ENCODE measurements at places on chromosomes 7 and 10. TPM values are rescaled to one million over a fixed set of nuclear protein-coding genes. Genes with fewer than 3 reads are reported as not detected.

Gene KCNMA1
- total RNA-seq = 44.8 TPM

Gene C7orf57
- total RNA-seq = not detected

Gene GNB2
- total RNA-seq = 113 TPM

Gene OR2A5
- total RNA-seq = not detected

Gene EMX2
- total RNA-seq = not detected

Gene CRHR2
- not detected for total RNA-seq

Gene GRID1
- not detected for total RNA-seq

Gene LOXL4
- 78.2 TPM for total RNA-seq

Gene AEBP1
- total RNA-seq = 132 TPM

Gene ODAD2
- total RNA-seq = under 0.01 TPM

Gene PIP
- total RNA-seq = not detected

Gene TAS2R41
- total RNA-seq = 0.17 TPM

Gene HTRA1
- 159 TPM for total RNA-seq

Gene DPYSL4
- total RNA-seq = 1.3 TPM

Gene SPDYE3
- total RNA-seq = not detected

Gene SLC26A3
- total RNA-seq = not detected

Gene SPDYE2B
- total RNA-seq = not detected

Gene ACBD7
- 0.99 TPM for total RNA-seq

Gene CELF2
- total RNA-seq = 21.1 TPM

Gene WEE2
- total RNA-seq = 0.33 TPM

Gene C10orf143
- total RNA-seq = 0.87 TPM

Gene LEP
- not detected for total RNA-seq

Gene PDZD7
- 1.6 TPM for total RNA-seq

Gene HECW1
- 4.9 TPM for total RNA-seq

Gene EBLN1
- total RNA-seq = not detected

Gene PLA2G12B
- total RNA-seq = not detected

Gene ARID5B
- 105 TPM for total RNA-seq

Gene KIAA1549
- total RNA-seq = 0.99 TPM

Gene ITIH2
- not detected for total RNA-seq

Gene GOLGA7B
- total RNA-seq = not detected

Gene TMEM178B
- total RNA-seq = under 0.01 TPM

Gene SEMA3E
- 6.8 TPM for total RNA-seq

Gene RPS24
- total RNA-seq = 2,033 TPM
